ENCODE measurements at places on chromosomes 12 and 14.

DNA sequence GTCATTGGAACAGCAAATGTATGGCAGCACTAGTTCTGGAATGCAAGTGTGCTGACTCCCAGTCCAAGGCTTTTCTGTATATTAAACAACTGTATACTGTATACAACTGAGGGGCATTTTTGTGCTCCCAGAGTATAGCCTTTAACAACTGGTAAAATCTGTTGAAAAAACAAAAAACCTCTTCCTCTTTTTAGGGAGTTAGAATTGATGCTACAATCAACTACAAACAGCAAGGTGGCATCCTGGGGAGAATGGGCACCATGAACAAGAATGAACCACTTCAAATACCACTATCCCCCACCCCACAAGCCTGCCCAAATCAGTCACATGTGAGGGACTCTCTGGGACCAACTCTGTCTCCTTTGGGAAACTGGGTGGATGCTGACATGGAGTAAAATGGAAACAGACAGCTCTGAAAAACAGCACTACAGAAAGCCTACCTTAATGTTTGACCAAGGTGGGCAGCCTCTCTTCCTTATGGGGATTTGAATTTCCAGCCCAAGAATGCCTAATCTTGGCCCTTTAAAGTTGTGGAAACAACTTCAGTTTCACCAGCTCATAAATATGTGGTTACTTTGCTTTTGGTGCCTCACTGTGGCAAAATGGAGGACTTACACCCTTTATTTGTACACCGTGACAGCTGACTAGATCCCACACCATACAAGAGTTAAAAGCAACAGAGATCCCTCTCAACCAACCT lies 7.5 kb downstream of the VTI1B start:
- no peak for DNase-seq

DNA sequence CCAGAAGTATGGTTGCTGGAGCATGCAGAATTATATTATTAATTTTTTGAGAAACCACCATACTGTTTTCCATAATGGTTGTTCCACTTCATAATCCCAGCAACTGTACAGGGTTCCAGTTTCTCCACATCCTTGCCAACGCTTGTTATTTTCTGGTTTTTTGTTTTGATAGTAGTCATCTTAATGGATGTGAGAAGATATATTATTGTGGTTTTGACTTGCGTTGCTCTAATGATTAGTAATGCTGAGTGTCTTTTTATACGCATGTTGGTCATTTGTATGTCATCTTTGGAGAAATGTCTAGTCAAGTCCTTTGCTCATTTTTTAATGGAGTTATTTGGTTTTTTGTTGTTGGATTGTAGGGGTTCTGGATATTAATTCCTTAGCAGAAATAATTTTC lies 58.1 kb downstream of the DAAM1 start:
- DNase-seq, result no peak

GRCh38 chr14:105746124-105746514 lies 219.7 kb downstream of the TMEM121 start:
- DNase-seq, result no peak

- no peak for DNase-seq
Measured at GRCh38 chr12:99157946-99158345, 489.6 kb upstream of the GARIN6 start.

DNA sequence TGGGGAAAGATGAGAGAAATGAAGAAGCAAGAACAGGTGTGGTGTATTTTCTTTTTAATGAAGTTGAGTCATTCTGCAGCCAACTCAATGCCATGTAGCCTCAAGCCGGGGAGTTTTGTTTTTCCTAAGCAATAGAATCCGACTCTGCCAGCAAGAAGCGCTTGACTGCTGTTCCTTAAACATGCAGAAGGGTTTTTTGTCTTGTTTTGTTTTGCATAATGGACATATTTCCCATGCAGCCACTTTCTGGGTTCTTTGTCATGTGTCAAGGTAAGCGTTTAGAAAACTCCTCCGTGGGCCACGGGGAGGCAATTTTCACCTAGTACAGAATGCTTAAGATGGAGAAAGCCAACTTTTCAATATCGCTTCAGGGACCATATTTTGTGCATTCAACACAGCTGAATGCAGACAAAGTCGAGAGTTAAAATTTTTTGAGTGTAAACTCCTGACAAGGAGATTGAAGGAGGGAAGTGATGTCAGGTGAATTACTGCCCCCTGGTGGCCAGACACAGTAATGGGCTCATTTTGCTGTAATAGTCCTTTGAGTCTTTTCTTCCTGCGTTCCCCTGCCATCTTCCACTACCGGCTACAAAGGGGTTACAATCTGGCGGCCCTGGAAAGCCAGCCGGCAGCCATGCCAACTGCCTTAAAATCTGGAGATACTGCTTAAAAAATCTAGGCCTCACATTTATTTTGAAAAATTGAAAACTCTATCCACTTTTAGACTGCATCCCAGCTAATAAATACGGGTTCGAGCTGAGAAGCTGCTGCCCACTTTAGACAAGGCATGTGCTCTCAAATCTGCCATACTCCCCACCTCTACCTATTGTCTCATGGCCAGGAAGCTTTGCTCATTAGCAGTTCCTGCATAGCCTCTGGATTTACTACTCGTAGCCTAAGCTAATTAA lies 3.2 kb upstream of the FICD start:
- DNase-seq, result peak; percentile 73

GRCh38 chr12:94805749-94806529 lies 155.6 kb upstream of the TMCC3 start:
- DNase-seq, result no peak

Data from NCI-H187 treated with DMSO at 0.1 percent for 48 hours (cell line).